ENCODE measurements at places on chromosomes 13 and 19. TPM values are rescaled to one million over a fixed set of nuclear protein-coding genes. Genes with fewer than 3 reads are reported as not detected.

Gene BICRA
- total RNA-seq: 2.8 TPM

Gene TTC9B
- not detected for total RNA-seq

Gene DPF1
- 0.22 TPM for total RNA-seq

DNA sequence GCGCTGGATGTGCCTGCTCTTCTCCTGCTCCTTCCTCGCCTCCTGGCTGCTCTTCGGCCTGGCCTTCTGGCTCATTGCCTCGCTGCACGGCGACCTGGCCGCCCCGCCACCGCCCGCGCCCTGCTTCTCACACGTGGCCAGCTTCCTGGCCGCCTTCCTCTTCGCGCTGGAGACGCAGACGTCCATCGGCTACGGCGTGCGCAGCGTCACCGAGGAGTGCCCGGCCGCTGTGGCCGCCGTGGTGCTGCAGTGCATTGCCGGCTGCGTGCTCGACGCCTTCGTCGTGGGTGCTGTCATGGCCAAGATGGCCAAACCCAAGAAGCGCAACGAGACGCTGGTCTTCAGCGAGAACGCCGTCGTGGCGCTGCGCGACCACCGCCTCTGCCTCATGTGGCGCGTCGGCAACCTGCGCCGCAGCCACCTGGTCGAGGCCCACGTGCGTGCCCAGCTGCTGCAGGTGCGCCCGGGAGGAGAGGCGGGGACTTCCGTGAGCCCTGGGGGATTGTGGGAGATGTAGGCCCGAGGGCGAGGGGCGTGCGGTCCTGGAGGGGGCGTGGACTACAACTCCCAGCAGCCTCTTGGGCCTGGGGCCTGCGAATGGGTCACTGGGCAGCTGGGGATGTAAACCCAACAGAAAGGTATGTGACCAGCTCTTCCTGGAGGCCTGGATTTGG lies 6.7 kb downstream of the KCNJ14 start:
- DNase-seq: peak; percentile 35

DNA sequence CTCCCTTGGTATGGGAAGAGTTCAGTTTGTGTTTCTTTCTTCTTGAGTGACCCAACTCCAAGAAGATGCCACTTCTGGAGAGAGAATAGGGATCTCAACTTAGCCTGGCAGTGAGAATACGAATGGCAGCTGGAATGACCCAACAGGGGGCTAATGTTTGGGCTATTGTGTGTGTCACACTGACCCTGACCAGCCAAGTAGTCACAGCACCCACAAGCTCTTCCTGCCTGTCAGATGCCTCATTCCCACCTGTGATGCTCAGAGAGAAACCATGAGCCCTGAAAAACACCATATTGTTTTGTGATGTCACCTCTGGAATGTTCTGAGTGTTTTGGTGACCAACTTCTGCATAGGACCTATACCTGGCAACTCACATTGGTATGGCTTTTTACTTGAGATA lies at the start of gene CBY2:
CBY2 (plus strand) TSS at position 233 of the 400 bp plus-strand sequence; CDS start at position 304, 71 bp downstream.
- DNase-seq: no peak

Gene DHDH
- total RNA-seq: under 0.01 TPM

GRCh38 chr19:18733196-18733647 lies 49.7 kb downstream of the CRTC1 start:
- no peak for DNase-seq

DNA sequence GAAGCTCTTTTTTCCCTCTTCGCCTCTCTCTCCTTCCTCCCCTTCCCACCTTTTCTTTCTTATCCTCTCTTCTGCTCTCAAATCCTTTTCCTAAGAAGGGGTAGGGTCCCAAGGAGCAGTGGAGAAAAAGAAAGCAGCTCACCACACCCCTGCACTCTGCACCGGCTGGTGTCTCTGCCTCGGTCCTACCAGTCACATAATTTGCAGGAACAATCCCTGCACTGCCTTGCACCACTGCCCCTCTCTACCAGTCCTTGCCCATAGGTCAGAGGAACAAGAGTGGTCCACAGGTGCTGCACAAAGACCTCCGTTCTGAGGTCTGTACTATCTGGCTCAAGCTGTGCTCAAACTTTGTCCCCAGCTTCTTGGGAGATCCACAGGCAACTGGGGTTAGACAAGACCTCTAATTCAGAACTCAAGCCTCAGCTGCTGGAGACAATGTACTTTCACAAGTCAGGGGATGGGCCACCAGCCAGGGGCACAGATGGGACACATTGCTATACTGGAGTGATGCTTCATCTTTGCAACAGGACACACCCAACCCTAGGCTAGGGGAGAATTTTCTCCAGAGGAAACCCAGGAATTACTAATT lies 125.4 kb upstream of the ZNF507 start:
- DNase-seq: no peak

- DNase-seq: no peak
Observed at GRCh38 chr13:49632156-49632555, 3.8 kb downstream of the ARL11 start.

GRCh38 chr13:20349564-20350381 lies 117.7 kb upstream of the GJB6 start:
- DNase-seq: no peak

DNA sequence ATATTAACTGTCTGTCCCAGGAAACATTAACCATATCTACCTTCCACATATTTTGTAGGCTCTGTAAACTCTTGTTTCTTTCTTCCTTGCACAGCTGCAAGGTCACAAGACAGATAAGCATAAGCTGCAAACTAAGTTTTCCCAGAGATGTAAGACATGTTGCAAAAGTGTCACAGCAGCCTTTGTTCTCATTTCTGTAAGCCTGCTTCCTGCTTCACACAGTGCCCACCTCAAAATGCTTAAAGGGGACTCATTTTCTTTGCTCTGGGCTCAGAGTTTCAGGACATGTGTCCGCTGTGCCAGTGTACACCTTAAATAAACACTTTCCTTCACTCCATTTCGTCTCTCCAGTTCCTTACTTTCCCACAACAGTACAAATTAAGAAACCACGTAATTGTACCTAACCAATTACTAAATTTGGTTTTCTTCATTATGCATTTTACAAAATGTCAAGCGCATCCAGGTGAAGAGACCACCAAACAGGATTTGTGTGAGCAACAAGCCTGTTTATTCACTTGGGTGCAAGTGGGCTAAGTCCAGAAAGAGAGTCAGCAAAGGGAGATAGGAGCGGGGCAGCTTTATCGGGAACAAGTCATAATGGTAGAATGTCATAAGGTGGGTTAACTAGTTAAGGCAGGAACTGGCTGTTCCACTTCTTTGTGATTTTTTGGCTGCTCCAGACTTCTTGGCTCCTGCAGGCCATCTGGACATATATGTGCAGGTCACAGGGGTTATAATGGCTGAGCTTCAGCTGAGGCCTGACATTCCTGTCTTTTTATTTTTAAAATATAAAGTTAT lies 12.7 kb upstream of the ZNF431 start:
- no peak for DNase-seq

DNA sequence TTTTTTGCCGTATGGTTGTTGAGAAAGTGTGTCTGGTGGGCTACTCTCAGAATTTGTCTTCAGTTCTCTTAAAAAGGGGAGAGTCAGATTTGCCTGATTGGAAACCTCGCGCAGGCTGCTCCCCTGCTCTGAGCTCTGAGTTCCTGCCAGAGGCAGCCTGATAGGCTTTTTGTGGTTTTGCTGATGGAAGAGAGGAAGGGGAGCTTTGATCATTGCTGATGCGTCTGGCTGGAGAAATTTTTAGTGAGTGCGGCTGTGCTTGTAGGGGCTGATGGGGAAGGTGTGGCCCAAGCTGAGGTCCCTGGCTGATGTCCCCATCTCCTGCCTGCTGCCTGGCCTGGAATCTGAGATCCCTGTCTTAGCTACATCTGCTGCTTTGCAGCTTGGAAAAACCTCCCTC lies 2.8 kb downstream of the CHST8 start:
- DNase-seq: no peak

Gene FCER2
- not detected for total RNA-seq

DNA sequence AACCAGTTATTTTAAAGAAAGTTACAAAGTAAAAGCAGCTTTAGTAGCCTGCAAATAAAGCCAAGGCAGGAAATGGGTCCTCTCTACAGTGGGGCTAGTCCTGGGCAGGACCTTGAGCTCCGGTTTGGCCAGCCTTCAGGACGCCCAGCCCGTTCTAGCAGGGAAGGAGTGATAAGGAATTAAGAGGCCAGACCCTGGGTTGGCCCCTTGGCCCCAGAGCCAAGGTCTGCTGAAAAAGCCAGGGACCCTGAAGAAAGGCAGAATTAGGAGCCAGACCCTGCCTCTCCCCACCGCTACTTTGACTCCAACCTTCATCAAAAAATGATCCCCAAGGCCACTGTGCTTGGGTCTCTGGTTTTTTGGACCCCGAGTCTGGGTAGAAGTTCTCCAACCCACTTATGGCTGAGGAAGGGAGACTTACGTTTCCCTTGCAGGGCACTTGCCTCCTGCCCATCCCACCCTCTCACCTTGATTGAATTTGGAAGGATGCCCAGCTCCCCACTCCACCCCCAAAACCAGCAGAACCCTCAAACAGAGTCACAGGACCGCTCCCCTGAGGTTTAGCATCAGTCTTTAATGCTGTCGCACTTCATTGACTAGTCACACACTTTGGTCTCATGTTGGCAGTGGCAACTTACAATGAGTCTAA lies 3.9 kb downstream of the DNAJB1 start:
- no peak for DNase-seq

DNA sequence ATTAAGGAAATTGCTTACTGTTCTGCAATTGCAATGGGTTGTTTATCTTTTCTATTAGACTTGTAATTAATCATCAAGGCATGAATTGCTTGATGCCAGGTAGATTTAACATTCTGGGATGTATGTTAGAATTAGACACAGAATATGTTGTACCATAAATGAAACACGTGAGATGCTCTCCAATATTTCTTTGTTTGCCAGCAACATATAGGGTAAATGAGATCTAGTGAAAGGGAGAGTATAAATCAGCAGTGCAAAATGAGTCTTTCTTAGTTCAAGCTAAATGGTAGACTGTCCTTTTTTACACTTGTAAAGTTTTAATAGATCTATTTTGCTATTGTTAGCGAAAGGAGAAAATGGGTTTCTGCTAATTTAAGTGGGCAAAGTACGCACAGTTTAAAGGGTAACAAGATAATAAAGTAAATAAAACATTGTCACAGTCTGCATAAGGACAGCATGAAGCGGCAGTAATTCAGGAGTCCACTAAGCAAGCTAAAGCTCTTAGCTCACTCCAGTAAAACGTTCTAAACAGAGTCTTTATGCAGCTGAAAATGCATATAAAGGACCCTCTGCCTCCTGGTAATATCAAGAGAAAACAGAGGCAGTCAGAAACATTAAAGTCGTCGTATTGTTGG lies 1137.1 kb downstream of the OLFM4 start:
- DNase-seq: no peak

- no peak for DNase-seq
Observed at GRCh38 chr13:73635166-73635787, 498.9 kb downstream of the KLF12 start.

Gene PKN1
- 190 TPM for total RNA-seq

DNA sequence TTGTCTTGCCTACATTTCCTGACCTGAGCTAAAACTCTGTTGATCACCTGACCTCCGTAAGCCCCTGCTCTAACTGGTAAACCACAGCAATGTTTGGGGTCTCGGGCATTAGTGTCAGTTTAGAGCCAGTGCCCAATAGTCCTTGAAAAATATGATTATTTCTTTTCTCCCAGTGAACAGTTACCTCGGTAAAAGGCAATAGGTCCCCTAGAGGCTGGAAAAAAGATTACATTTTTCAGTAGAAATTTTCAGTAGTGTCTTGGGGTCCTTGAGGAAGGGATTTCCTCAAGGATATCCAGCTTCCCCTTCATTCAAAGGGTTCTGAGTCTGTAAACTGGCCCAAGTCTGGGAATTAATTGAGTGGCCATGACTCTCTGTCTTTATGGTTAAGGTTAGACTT lies 177.5 kb downstream of the SLC7A1 start:
- DNase-seq: no peak

- DNase-seq: no peak
Observed at GRCh38 chr19:28422791-28423650, 789.9 kb downstream of the UQCRFS1 start.

Gene ZNF93
- total RNA-seq: 4.2 TPM

DNA sequence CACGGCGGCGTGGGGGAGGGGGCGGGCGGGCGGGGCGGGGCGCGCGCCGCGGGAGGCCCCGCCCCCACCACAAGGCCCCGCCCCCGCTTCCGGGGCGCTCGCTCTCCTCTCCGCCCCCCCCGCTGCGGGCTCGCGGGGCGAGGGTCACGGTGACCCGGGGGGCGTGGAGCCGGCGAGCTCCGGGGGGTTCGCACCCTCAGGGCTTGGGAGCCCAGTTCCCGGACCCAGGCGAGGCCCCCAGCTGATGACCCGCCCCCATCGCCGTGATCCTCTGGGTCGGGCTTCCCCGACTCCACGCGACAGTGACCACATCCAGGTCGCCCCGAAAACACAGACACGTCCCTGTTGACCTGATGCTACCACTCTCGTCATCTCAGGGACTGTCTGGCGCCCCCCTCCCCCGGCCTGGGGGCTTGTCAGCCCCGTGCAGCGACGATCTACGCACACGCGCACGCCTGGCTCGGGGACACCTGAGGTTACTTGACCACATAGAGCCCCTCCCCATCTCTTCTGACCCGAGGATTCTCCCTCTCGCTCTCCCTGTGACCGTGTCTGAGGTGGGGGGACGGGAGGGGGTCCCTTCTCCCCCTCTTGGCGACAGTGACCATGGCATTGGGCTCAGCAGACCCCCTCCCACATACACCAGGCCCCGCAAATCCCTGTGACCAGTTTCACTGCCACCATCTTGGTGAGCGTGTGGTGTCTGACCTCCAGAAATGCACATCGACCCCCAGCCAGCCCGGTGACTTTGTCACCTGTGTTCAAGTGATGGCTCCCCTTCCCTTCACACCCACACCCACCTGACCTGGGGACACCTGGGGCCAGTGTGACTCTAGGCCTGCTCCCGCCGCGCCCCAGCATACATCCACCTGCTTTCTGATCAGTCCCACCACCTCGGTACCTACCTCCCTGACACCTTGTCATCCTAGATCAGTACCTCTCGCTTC lies 670 bp downstream of the MAP2K7 start:
- peak; percentile 28 for DNase-seq

GRCh38 chr13:33323801-33324510 lies 38.4 kb upstream of the STARD13 start:
- DNase-seq: no peak

Gene ZNF816
- total RNA-seq: 4.6 TPM

- DNase-seq: peak; percentile 93
Observed at GRCh38 chr19:2982983-2983350, 5.6 kb downstream of the TLE6 start.

GRCh38 chr13:53174545-53174944 lies 145.9 kb downstream of the OLFM4 start:
- DNase-seq: no peak

Gene C19orf67
- total RNA-seq: not detected

DNA sequence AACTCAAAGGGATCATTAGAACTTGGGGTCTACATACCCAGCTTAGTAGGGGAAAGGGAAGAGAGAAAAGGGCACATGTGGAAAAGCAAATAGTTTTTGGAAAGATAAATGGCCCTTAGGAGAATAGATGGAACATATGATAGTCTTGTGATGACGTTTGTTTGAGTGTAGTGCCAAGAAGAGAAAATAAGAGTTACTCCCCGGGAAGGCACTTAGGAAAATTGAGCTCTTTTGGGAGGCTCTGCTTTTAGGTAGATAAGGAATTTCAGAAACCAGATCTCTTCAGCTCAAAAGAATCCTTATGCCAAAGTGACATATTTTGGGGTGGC lies 44.8 kb upstream of the SERTM1 start:
- no peak for DNase-seq

- no peak for DNase-seq
Observed at GRCh38 chr19:53594811-53595509, 36.8 kb upstream of the DPRX start.

- no peak for DNase-seq
Observed at GRCh38 chr19:29866011-29866410, 54.2 kb downstream of the CCNE1 start.

Data from lung microvascular endothelial cell (primary cell).